DMS79 treated with DMSO at 0.1 percent for 48 hours (cell line): ENCODE measurements at places on chromosomes 3 and 15.

DNA sequence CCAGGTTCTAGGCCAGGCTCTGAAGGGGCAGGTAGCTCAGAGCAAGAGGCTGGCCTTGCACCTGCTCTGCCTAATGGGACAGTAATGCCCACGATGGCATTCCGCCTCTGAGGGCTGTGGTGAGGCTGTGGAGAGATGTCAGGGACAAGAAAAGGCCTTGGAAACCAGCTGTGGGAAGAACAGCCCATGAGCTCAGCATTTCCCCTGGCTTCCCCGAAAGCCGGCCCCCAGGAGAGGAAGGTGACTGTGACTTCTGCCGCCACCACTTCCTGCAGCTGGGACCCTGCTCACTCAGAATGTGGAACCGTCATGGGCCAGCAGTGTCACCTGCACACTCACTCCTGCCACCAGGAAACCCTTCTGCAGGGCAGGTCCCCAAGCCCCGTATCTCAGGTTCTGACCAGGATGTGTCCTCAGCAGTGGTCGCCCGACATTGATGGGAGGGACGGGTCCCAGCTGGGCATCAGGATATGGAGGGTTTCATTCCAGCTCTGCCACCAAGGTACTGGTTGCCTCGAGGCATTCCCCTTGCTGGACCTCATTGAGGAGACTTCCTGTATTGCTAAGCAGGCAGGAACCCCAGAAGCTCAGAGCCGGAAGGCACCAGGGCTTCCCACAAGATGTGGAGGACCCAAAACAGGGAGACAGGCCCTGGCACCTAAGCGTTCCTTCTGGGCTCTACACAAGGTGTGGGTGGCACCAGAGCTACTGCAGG, 30.7 kb downstream of the SEMA7A start:
- DNase-seq = no peak

- no peak for DNase-seq
Observed at GRCh38 chr3:173933113-173933512, 535.6 kb downstream of the NLGN1 start.

GRCh38 chr3:174438501-174439145, 420.5 kb upstream of the NAALADL2 start:
- DNase-seq = no peak

DNA sequence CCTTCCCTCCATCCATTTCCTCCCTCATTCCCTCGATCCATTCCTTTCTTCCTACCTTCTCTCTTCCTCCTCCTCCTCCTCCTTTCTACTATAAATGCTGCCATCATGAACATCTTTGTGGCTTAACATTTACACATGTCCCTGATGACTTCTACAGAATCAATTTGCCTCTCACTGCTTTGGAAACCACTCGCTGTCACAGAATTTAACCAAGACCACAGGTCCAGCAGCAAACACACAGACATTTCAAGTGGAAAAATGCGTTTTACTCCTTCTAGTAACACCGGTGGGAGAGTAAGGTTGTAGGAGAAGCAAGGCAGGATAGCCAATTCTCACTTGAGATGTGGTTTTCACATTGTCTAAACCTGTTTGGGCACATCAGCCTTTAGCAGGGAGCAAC, 101.4 kb upstream of the LRIG1 start:
- no peak for DNase-seq

- DNase-seq = no peak
Observed at GRCh38 chr3:167811031-167811430, 75.5 kb downstream of the SERPINI1 start.

- no peak for DNase-seq
Observed at GRCh38 chr15:89074402-89075012, 13.7 kb upstream of the ABHD2 start.

DNA sequence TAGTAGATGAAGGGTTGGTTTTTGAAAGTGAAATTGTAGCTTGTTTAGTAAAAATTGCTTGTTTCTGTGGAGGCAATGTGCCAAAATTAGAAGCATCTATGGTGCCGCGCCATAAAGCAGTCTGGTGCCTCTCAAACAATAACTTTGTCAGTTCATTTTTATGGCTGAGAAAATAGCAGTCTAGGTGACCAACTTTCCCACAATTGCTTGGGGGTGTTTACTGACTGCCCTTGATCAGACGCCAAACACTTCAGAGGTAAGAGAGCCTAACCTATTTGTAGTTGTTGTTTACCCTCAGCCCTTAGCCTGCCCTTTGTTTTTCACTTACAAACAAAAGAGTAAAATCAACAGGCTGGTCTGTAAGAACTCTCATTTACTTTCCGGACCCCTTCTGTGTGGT, 174.5 kb downstream of the FNDC3B start:
- DNase-seq = peak; percentile 88

DNA sequence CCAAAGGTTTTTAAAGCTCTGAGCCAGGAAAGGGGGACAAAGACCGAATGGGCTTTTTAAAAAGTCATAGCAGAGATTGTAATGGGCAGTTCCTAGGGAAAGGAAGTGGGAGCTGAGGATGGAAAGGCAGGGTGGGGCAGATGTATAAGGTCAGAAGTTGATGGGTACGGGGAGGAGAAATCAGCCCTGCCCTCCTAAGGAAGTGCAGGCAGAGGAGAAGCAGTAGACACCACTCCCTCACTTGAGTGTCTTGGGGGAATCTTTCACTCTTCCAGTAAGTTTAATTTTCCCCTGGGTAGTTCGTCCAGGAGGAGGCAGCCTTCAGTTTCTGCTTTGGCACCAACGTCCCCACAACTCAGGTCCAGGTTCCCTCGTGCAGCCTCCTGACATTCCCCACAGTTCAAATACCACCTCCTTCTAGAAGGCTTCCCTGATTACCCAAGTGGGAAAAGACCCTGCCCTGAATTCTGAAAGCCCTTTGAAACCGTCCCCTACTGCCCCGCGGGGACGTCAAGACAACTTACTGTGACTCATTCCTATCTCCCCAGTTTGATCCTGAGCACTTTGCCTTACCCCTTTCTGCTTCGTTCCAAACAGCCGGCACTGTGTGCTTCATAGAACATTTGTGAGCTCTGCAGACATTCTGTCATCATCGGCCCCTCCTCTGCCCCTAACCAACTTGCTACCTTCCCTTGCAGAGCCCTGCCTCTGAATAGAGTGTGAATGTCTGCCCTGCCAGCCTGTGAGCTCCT, 14.3 kb upstream of the SRP14 start:
- no peak for DNase-seq

DNA sequence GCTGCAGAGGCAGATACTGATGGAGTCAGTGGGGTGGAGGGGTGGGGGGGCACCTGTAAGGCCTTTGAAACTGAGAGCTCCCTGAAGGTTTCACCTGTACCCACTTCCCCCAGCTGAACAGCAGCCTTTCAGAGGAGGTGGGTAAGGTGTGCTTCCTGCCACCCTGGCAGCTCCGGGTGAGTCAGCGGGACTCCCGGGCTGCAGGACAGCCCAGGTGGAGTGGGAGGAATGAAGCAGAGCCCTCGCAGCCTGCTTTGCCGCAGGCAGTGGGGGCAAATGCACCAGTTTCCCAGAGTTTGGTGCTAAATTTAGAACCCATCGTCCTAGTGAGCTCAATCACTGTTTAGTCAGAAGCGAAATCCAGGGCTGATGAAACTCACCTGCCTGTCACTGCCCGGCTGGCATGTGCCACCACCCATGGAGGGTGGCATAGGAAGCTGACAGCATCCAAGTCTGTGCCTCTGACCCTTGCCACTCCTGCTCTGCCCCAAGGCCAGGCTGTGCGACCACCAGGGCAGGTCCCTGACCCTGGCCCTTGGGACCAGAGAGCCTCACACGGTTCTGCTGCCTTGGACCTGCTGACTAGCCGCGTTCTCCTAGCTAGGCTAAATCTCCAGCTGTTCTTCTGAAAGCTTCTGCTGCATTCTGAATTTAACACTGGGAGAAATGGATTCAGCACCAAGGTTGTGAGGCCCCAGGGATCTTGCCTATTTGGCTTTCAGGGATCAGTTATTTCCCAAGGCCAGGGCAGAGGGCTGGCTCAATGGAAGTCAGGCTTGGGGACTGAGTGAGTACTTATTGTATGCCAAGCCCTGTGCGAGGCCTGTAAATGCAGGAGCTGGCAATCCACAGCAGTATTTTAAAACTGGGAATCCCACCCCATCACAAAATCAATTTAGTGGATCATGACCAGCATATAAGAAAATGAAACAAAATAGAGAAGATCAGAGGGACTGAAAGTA, 67.3 kb upstream of the RASGRF1 start:
- DNase-seq = no peak

- peak; percentile 26 for DNase-seq
Observed at GRCh38 chr15:75307778-75308390, 25.2 kb downstream of the GOLGA6D start.

GRCh38 chr15:78842519-78842918, 30.2 kb upstream of the MORF4L1 start:
- DNase-seq = no peak

- peak; percentile 29 for DNase-seq
Observed at GRCh38 chr15:37099319-37100108, 835 bp downstream of the MEIS2 start.

GRCh38 chr3:106629215-106629832, 747.9 kb upstream of the CCDC54 start:
- no peak for DNase-seq

DNA sequence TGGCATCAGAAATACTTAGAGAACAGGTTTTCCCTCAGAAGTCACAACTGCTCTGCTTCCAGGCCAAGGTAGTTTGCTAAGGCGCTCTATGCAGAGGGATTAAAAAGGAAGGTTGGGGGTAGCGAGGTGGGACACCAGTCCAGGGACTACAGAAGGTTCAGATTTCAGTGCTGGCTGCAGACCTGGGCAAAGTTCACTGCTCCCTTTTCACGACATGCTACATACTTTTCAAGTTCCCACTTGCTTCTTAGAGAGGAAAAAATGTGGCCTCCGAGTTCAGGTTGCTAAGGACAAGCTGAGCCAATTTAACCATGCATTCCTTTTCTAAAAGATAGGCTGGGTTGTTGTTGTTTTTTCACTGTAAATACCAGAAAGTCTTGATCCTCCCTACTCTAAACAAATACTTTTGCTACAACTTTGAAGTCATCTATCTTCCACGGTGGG, 158.6 kb upstream of the NR2F2 start:
- no peak for DNase-seq

DNA sequence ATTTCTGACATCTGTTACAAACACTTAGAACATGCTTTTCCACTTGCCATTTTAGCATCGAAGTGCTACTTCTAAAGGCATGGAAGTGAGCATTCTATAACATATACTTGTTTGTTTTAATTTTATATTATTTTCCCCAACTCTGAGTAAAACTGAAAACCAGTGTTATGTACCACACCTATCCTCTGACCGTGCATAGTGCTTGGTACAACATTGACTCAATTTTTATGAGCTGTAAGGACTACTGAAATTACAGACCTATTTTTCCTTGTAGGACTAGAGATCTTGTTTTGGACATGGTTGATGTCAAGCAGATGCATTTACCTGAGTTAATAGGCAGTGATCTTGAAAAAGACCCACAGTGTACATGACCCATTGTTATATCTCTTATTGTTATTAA, 51.5 kb upstream of the CCNB2 start:
- DNase-seq = no peak

- no peak for DNase-seq
Observed at GRCh38 chr3:159234306-159234705, 432.5 kb downstream of the MFSD1 start.

- DNase-seq = no peak
Observed at GRCh38 chr3:115624901-115625300, 1.6 kb downstream of the GAP43 start.

GRCh38 chr3:16472593-16472992, 40.9 kb downstream of the RFTN1 start:
- DNase-seq = no peak

- no peak for DNase-seq
Observed at GRCh38 chr15:94844198-94844537, 612.8 kb downstream of the MCTP2 start.

DNA sequence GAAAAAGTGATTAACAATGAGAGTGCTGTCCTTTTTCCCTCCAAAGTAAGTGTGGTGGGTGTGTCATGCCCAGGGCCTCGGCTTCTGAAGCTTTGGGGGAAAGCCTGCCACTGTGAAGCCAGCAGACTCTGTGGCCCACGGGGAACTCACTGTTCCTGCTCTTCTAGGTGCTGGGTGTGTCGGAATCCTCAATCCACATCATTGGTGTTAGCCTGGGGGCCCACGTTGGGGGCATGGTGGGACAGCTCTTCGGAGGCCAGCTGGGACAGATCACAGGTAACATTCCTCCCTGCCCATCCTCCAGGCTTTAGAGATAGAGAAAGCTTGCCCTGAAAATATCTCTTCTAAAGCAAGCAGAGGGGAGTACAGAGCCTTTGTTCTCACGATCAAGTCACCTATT, 11.6 kb downstream of the PLA1A start:
- DNase-seq = no peak

DNA sequence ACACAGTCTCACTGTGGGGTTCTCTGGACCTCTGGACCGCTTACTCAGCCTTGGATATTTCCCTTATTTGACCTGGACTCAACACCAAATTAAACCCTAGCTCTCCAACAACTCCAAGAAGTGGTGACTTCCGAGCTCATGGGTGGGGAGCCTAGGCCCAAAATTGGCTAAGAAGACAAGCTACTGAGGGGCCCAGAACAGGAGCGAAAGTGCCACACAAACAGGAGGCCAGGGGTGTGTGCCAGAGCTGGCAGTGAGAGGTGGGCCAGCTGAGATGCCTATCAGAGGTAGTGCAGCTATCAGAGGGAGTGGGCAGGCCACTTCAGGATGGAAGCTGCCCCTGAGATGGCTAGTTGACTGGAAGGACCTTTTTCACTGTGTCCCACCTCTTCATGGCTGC, 151.1 kb upstream of the PRR20G start:
- DNase-seq = no peak

GRCh38 chr3:178393146-178393545, 143.1 kb upstream of the KCNMB2 start:
- no peak for DNase-seq

DNA sequence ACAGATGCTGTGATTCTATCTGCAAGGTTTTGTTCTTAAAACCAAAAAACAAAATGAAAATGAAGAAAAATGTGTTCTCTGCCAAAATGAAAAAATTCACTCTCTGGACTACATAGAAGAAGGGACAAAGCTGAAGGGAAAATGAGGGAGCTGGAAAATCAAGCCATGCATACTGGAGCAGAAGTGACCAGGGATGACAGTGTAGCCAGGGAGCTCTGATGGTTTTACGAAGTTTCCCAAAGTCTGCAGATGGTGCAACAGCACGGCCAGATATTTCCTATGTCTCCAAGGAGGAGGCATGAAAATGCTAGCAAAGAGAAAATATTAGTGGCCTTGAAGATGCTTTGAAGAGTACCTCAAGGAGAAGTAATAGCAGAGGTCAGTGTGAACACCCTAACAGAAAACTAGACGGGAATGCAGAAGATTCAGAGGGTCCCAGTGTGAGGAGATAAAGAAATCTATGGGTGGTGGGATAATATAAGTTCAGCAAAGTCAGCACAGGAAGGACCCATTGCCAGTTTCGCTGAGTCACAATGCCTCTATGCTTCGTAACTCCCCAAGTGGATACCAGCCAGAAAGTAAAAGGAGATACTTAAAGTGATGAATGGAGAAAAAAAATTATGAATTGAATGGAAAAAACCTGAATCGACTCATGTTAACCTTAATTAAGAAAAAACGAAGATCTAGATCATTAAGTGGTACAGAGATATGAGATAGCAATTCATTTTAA, 39.0 kb upstream of the POMGNT2 start:
- DNase-seq = no peak

- peak; percentile 20 for DNase-seq
Observed at GRCh38 chr3:126275620-126275904, 81.6 kb downstream of the KLF15 start.
